Femur (tissue), 1 donor: ENCODE measurements at places on chromosomes 4 and X.
A peak's percentile ranks its signal among the peaks of the same experiment; 100 is the strongest.

- DNase-seq = no peak
These were observed 11.3 kb downstream of the SLC38A5 start for GRCh38 chrX:48458711-48459110.

DNA sequence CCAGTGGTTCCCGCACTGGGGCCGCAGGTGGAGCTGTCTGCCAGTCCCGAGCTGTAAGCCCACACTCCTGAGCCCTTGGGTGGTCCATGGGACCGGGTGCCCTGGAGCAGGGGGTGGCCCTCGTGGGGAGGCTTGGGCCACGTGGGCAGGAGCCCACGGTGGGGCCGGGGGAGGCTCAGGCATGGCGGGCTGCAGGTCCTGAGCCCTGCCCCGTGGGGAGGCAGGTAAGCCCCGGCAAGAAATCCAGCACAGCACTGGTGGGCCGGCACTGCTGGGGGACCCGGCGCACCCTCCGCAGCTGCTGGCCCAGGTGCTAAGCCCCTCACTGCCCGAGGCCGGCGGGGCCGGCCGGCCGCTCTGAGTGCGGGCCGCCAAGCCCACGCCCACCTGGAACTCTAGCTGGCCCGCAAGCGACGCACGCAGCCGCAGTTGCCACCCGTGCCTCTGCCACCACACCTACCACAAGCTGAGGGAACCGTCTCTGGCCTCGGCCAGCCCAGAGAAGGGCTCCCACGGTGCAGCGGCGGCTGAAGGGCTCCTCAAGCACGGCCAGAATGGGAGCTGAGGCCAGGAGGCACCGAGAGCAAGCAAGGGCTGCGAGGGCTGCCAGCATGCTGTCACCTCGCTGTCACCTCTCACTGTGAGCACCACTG is 2.0 kb upstream of the METAP1 start:
- DNase-seq = no peak

DNA sequence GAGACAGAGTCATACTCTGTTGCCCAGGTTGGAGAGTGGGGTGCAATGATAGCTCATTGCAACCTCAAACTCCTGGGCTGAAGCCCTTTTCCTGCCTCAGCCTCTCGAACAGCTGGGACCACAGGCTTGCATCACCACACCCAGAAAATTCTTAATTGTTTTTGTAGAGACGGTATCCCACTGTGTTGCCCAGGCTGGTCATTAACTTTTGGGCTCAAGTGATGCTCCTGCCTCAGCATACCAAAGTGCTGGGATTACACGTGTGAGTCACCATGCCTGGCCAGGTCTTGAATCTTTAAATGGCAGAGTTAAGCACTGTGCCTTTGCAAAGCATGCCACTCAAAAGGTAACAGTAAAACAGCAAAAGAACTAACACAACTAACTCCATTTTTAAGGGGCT is 28.6 kb upstream of the BBS12 start:
- no peak for DNase-seq

GRCh38 chr4:75254745-75255144 is 259.5 kb downstream of the RCHY1 start:
- peak; percentile 30 for DNase-seq

- DNase-seq = no peak
These were observed 62.2 kb downstream of the MFAP3L start for GRCh38 chr4:169963998-169964397.

GRCh38 chrX:4994855-4995254 is 1233.8 kb downstream of the NLGN4X start:
- DNase-seq = no peak

- DNase-seq = no peak
These were observed 2.8 kb upstream of the SEL1L3 start for GRCh38 chr4:25865586-25865985.

GRCh38 chrX:71604141-71604540 is 14.2 kb downstream of the CXCR3 start:
- DNase-seq = no peak

GRCh38 chr4:144714166-144714565 is 68.2 kb downstream of the HHIP start:
- DNase-seq = no peak

DNA sequence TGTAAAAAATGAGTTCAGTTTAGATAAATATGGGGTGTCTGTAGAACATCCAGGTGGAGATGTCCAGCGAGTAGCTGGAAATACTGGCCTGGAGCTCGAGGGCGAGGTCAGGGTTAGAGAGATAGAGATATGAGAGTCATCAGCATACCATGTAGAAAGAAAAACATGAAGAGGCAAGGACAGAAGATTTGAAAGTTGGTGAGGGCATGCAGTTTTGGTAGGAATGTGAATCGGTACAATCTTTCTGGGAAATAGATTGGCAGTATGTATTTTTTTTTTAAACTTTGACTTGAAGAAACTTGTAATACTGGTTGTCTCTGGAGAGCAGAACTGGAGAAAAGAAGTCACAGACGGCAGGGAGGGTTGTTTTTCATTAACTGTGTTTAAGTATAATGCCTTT is 2.4 kb upstream of the SNX12 start:
- DNase-seq = no peak

- no peak for DNase-seq
These were observed 360.4 kb upstream of the AGA start for GRCh38 chr4:177802661-177803060.

DNA sequence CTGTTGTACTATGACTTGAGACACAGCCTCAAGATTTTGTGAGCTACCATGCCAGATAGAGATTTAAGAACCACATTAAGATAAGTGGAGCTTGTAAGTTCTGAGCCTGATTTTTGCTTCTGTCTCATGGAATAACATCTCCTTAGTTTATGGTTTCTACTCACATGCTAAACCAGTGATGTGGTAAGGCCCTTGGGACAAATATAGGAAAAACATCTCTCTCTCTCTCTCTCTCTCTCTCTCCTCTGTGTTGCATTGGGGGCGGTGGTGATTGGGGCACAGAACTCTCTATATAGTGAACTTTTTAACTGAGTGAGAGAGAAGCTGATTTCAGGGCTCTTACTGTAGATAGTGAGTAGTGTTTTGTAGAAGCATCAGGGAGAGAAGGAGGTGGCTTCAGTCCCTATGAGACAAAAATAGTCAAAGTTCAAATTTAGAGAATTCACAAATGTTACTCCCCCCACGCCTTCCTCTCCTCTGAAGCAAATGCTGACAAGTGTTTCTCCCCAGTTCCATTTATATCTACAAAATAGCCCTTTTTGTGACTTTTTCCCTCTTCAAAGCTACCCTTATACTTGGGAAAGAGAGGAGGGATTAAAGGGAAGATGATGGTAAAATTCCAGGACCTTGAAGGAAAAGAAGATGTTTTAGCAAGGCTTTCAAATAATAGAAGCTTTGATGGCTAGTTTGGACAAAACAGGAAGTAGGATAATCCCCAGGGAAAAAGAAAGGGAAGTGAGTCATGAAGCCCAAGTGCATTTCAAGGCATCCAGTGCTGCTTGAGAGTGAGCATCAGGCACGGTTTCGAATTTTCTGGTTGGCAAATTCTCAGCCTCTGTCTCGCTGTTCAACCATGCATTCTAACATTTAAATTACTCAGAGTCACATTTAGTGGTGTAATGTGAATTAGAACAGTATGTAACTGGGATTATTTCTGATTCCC is 134.3 kb upstream of the AP1S2 start:
- no peak for DNase-seq

- no peak for DNase-seq
These were observed 52.3 kb downstream of the USP9X start for GRCh38 chrX:41137589-41137988.

GRCh38 chr4:48910511-48910910 is 3.9 kb upstream of the OCIAD2 start:
- no peak for DNase-seq

- no peak for DNase-seq
These were observed 1.0 kb downstream of the SNX12 start for GRCh38 chrX:71067089-71067488.

DNA sequence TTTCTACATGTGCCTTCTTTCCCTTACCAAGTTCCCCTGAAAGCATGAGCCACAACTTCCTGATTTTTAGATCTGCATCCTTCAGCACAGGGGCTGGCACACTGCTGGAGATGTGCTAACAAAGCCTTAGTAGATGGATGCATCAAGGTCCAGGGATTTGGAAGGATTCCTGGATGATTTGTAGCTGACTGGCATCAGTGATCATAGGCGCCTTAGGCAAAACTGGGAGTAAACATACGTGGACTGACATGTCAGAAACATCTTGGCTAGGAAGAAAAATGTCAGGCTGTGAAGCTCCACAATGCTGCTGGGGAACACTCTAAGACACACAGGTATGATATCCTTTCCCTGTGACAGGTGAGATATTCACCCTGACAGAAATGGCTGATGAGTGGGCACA is 156.4 kb downstream of the AMELX start:
- DNase-seq = no peak

GRCh38 chr4:2646396-2647149 is 109.6 kb downstream of the TNIP2 start:
- no peak for DNase-seq

DNA sequence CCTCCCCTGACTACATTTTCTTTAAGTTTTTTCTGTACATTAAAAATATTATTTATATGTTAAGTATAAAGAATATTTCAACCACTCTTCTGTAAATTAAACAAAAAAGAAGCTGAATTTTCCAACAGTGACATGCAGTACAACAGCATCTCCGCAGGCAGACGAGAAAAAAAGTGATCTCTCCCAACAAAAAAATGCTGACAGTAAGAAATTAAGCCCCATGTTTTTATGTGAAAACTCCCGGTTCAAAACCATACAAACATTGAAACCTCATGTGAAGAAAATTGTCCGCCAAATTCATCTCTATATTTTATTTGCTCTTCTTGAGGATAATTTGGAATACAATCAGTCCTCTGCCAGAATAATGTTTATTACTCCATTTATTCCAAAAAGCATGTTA is 20.1 kb upstream of the CD99 start:
- no peak for DNase-seq

DNA sequence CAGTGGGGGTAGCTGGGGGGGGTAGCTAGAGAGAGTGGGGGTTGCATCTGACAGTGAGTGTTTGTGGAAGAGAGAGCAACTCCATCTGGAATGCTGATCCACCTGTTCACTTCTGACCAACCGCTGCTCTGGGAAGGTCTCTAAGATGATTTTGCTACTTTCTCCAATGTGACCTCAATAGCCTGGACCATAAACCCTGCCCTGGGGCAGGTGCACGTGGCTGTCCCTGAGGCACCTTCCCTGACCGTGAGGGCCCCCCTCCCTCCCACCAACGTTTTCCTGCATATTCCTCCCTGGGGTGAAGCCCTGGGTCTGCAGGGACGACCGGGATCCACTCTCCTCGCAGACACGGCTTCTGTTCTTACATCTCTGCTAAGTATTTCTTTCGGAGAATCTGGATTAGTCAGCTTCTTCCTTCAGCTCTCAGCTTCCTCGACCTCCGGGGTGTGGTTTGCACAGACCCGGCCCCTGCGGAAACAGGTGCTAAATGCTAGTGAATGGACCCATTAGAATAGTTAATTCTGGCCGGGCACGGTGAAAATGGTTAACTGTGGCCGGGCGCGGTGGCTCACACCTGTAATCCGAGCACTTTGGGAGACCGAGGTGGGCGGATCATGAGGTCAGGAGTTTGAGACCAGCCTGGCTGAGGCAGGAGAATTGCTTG is 21.4 kb upstream of the PLCXD1 start:
- DNase-seq = peak; percentile 14

DNA sequence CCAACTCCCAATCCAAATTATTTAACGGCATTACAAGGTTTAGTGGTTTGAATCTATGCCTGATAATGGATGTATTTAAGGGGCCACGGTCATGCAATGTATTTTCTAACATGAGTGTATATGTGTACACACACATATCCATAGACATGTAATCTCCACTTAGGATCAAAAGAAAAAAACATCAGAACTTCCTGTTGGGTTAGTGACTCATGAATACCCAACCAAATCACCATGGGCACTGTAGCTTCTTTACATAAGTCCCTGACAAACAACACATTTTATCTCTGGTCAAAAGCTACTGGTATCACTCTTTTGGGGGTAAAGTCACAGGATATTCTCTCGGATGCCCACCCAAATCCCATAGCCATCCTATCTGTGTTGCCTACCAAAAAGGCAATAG is 36.5 kb upstream of the TFDP3 start:
- DNase-seq = no peak

DNA sequence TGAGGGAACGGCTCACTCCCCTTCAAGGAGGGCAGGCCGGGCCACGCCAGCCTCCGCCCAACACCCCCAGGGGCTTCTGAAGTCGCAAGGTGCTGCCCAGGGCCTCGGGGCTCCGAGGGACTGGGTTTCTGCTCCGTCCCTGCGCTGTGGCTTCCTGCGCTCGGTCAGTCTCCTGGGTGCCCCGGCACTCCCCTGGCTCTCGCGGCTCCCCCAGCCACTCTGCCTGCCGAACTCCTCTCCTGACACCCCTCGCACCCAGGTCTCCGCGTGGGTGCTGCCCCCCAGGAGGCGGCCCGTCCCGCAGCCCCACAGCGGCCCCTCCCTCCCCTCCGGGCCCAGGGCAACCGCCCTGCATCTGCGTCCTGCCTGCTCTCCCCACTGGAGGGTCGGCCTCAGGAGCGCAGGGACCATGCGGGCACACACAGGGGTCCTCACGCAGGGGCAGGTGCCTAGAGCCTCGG is 151.9 kb downstream of the AFAP1 start:
- no peak for DNase-seq

DNA sequence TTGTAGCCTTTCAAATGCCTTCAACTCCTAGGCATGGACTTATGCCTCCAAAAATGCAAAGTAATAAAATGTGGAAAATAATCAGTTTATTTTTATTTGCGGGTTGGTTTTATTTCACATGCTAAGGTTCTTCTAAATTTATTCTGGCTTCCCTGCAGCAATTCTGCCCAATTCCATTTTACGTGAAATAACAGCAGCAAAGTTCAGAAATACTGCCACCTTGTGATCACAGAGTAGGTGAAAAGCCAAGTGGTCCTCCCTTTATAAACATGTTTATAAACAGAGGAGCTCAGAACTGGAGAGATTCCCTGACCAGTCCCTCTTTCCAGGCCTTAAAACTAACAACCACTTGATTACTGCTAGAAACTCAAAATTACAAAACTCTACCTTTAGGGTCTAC is 14.7 kb upstream of the DCHS2 start:
- DNase-seq = peak; percentile 39

DNA sequence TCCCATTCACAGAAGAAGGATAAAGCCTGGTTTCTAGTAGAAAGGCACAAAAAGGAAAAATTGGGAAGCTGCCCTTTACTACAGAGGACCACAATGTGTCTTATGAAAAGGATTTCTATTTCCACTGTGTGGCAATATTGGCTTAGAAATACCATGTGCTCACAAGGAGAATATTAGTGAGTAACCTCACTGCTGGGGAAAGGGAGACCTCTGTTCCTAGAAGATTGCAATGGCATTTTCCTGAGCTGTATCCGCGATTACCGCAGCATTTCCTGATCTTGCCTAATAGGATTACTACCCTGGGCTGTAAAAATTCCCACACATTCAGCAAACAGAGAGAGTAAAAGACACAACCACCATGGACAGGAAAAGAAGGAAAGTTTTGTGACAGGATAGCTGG is 308.8 kb upstream of the TECRL start:
- DNase-seq = no peak
